T-helper 17 cell (primary cell): ENCODE measurements at places on chromosomes 12 and 14.

DNA sequence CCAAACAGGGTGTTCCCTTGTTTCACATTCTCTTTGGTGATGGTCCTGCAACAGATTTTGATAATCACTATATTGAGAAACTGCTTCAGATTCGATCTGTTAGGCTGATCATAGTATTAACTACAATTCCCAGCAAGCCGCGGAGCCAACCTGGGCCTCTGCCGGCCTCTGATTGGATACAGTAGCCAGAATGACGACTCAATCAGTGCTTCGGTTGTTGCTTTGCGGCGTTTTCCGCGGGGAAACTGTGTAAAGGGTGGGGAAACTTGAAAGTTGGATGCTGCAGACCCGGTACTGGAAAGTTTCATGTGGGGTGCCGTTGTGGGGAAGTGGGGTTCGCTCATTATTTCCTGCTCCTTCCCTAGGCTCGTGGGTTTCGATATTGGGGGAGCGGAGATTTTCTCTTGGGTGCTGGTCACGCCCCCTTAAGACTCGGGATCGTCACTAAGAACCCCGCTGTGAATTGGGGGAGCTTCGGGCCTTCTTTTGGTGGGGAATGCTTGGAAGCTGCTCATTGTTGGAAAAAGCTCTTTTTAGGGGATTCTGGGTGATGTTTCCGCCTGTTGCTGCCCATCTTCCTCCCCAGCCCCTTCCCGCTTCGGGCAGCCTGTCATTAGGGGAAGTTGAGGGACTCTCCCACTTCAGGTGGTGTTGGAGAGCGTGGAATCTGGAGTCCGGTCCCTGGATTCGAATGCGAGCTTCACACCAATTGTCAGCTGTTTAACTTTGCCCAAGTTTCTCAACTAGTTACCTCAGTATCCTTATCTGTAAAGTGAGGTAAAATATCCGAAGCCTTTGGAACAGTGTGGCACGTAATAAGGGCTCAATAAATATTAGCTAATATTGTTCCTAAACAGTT lies at the start of gene RAD51B:
TSS of gene RAD51B (plus strand) at position 217 of the 859 bp plus-strand sequence.
- DNase-seq = peak; percentile 78

GRCh38 chr14:105223260-105223659 lies 25.1 kb upstream of the BTBD6 start:
- no peak for DNase-seq

GRCh38 chr14:96782436-96782835 lies 14.7 kb upstream of the VRK1 start:
- DNase-seq = no peak

GRCh38 chr14:82710267-82710841 lies 1176.7 kb upstream of the SEL1L start:
- DNase-seq = no peak

- no peak for DNase-seq
These were observed 166.1 kb upstream of the EEA1 start for GRCh38 chr12:93094988-93095737.

DNA sequence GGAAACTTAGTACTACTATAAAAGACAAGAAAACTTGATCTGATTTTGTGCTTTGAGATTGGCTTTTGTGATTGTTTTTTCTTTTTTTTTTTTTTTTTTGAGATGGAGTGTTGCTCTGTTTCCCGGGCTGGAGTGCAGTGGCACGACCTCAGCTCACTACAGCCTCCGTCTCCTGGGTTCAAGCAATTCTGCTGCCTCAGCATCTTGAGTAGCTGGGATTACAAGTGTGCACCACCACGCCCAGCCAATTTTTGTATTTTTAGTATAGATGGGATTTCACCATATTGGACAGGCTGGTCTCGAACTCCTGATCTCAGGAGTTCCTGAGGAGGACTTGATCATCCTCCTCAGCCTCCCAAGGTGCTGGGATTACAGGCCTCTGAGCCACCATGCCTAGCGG lies 26.4 kb downstream of the AEBP2 start:
- DNase-seq = no peak

GRCh38 chr14:89524990-89525667 lies 108.1 kb upstream of the FOXN3 start:
- no peak for DNase-seq

- no peak for DNase-seq
These were observed 195.4 kb downstream of the DUSP6 start for GRCh38 chr12:89156862-89157262.

DNA sequence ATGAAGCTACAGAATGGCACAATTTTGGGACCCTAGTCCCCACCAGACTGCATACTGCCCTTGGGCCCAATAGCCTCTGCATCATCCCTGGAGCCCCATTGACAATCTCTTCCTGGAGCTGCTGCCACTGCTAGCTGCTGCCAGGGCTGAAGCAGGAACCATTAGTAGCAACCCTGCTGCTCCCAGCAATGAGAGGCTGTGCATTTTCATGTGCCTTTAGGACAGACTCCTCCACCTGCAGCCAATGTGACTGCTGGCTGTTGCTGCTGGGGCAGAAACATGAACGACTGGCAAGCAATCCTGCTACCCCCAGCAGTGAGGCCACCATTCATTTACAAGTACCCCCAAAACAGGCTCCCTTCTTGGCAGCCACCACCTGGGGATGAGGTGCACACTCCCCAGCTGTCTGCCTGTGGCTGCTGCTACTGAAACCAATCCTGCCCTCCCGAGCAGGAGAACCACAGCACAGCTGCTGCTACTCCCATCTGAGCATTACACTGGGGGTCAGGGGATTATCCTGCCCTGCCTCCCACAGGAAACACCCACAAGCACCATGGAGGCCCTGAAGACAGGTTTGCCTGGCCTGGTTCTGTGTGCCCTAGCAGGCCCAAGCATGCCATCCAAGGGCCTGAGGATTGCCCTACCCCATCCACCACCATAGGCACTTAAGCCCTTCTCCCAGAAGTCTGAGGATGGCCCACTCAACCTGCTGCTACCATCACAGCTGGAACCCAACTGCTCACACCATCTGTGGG lies 181.0 kb downstream of the MYRFL start:
- DNase-seq = no peak

DNA sequence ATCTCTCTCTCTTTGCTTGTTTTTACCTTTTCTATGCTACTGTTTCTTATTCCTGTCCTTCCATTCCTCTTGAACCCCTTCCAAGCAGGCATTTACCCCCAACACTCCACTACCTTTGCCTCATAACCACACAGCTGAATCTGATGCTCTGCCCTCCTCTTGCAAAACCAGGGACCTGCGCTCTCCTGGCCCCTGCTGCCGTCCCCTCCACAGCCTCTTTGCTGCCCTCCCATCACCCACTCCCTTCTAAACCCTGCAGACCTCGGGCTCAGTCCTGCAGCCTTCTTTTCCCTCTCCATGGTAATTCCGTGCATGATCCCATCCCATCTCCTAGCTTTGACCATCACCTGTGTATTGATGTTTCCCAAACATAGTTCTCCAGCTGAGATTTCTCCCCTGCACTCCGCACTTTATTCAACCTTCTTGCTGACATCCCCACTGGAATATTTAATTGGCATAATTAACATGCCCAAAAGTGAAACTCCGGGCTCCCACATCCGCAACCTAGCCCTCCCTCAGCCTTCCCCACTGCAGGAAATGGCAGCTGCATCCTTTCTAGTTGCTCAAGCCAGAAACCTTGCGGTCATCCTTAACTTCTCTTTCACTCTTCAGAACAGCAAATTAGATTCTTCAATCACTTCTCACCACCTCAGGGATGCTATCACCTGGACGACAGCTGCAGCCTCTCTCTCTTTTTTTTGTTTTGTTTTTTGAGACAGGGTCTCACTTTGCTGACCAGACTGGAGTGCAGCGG lies 16.0 kb downstream of the FIGNL2 start:
- DNase-seq = no peak

GRCh38 chr12:89959179-89959578 lies 250.5 kb upstream of the ATP2B1 start:
- DNase-seq = no peak

GRCh38 chr12:126160912-126161311 lies 1095.7 kb downstream of the AACS start:
- no peak for DNase-seq

GRCh38 chr12:42582050-42582449 lies 7.5 kb downstream of the PRICKLE1 start:
- DNase-seq = no peak

- DNase-seq = no peak
These were observed 114.3 kb downstream of the NPAS3 start for GRCh38 chr14:33052943-33053342.

DNA sequence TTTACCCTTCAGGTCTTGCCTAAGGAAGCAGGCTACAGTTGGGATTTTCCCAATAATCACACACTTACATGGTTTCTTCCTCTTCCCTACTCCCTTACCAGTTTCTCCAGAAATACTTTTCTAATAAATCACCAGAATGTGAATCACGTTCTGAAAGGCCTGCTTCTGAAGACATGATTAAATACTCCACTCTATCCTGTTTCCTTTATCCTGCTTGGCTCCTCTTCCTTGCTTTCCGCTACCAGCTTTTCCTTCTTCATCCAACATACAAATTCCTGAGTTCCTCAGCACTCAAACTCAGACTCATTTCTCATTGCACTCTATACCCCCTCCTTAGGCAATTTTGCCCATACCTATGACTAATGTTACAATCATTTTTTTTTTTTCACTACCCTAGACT lies 118.3 kb downstream of the MGAT4C start:
- DNase-seq = no peak

DNA sequence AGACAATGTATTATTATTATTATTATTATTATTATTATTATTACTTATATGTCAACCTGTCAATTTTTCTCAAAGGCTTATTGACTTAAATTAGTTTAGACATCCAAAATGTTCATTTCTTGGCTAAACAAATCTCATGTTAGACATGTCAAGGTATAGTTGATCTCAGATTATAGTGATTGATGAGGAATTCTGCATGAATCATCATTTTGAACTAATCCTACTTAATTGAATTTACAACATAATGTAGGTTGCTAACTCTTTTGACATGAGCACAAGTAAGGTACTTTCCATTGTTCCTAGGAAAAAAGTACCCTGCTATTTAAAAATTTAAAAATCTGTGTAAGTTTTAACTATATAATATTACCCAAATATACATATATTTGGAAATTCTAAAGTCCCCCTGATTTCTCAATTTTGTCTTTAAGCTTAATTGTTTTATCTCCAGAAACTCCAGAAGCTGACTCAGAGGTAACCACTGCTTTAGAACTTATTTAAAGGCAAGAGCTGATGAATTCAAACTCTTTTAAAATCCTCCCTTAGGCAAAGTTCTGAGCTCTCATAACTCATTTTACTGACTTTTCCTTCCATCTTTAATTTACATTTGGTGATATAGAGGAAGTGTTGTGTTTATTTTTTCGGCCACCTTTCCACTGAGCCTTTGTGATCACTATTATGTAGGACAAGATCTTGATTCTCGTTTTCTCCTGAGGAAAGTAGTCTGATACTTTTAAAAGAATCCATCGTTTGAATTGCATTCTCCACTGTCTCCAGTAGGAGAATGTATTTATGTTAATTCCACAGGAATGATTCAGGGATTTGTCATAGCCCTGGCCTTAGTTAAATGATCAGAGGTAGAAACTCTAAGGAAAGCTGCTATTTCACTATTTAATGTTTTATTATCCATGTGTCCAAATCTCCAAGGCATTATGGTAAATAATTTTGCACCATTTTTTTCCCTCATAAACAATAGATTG lies 1304.5 kb downstream of the AACS start:
- DNase-seq = no peak

GRCh38 chr12:50021031-50021430 lies 4.3 kb downstream of the RACGAP1 start:
- DNase-seq = no peak

DNA sequence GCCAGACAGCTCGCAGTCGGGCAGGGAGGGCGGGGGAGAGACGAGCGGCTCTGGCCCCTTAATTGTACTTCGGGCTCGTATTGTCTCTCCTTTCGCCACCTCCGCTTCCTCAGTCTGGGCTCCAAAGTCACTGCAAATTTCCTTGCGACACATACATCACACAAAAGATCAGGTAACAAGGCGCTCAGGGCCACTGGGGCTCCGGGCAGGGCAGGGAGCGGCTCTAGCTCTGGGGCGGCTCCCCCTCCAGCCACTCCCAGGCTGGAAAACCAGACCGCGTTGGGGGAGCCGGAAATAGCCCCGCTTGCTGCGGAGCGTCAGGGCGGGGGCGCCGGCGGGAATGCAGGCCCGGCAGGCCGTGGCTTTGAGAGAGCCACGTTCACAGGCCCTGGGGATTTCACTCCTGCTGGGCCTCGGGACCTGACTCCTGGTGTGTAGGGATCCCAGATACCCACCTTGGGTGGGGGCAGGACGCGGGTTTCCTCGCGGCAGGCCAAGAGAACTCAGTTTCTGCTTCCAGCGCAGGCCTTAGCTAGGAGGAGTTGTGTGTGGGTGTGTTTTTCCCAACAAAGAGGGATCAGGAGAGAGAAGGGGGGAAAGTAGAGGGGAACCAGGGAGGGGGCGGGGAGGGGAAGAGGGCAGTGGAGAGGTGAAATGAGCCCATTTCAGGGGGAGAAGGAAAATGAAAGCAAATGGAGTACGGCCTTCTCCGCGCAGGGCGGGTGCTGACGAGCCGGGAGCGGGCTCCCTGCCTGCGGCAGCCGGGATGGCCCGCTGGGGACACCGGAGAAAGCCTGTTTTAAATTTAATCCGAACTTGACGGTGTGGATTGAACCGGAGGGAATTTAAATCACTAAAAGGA lies 4.4 kb upstream of the HOXC9 start:
- no peak for DNase-seq

- DNase-seq = peak; percentile 63
These were observed 286 bp downstream of the PPP4R3A start for GRCh38 chr14:91509878-91510170.

DNA sequence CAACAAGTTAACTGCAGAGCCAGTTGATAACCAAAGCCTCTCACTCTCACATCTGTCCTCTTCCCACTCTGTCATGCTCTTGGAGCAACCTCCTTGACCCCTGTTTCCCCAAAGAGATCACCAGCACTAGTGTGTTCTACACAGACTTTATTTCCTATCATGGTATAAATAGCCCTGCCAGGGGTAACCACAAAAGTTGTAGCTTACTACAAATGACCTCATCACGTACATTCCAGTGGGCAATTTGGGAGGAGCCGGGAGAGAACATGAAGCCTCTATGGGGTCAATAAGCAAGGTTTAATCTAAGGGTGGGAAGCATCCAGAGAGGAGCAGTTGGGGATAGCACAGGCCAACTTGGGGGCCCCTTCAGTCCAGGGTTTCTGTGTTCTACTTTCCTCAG lies 186.5 kb downstream of the KCNA5 start:
- DNase-seq = no peak

DNA sequence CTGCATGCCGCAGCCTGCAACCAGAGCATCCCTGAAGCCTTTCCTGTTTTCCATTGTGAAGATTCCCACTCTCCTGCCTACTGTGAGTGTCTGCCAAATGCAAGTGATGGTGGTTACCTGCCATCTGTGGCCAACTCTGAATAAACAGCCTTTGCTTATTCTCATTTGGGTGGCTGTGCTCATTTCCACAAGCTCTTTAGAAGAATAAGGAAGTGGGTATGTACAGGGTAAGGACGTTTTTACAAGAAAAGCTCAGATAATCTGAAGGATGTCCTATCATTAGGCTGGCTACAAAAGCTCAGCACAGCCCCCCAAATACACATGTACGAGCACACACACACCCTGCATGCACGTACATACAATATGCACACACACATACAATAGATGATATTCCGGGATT lies 7.3 kb upstream of the RNASE1 start:
- no peak for DNase-seq

GRCh38 chr14:75306927-75307699 lies 28.5 kb downstream of the FOS start:
- DNase-seq = no peak

- no peak for DNase-seq
These were observed 47.6 kb downstream of the DCAF5 start for GRCh38 chr14:69105326-69105725.
